ENCODE measurements at places on chromosomes 7 and 10.
A peak's percentile ranks its signal among the peaks of the same experiment; 100 is the strongest.

GRCh38 chr10:30366829-30367228, 17.8 kb upstream of the MTPAP start:
- no peak for DNase-seq

- peak; percentile 26 for DNase-seq
These were observed 7.8 kb downstream of the C1GALT1 start for GRCh38 chr7:7190142-7190541.

DNA sequence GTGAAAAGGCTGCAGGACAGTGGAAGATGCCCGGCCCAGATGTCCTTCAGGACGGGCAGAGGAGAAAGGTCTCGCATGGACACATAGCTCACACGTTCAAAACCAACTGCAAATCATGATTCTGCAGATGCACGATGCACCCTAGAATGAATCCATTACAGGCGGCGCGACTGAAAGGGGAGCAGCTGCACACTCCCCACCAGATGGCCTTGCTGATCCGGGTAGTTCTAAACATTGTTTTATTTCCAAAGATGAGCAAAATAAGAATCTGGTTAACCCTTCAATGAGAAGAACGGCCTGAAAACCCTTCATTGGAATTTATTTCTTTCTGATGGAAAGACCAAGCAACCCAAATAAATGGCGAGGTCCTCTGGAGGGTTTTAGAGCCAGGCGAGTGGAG, 33.8 kb downstream of the CHST15 start:
- no peak for DNase-seq

- DNase-seq, result no peak
These were observed 56.2 kb upstream of the OPN4 start for GRCh38 chr10:86598151-86598550.

DNA sequence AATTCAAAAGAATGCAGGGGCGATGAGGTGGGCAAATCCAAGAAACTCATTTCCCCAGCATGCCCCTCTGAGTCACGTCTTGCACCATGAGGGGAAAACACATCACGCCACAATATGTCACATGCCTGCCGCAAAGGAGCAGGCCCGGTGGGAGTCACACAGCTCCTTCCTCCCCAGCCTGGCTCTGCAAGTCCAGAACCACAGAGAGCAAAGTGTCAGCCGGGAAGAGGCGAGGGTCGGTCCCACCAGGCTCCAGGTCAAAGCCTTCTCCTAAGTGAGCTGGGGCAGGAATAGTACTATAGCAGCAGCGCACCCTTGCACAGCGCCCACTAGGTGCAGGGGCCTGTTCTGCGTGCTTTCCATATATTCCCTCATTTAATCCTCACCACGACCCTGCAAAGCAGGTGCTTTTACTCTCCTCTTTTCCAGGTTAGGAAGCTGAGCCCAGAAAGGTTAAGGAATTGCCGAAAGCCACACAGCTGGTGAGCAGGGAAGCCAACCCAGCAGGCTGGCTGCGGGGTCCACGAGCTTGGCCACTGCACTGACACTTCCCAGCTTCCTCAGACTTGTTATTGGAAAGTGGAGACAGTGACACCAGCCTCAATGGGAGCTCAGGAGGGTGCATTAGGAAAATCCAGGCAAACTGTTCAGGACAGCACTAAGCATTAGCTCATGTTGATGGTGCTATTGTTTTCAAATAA, 94.0 kb upstream of the ZMIZ1 start:
- DNase-seq, result peak; percentile 91

DNA sequence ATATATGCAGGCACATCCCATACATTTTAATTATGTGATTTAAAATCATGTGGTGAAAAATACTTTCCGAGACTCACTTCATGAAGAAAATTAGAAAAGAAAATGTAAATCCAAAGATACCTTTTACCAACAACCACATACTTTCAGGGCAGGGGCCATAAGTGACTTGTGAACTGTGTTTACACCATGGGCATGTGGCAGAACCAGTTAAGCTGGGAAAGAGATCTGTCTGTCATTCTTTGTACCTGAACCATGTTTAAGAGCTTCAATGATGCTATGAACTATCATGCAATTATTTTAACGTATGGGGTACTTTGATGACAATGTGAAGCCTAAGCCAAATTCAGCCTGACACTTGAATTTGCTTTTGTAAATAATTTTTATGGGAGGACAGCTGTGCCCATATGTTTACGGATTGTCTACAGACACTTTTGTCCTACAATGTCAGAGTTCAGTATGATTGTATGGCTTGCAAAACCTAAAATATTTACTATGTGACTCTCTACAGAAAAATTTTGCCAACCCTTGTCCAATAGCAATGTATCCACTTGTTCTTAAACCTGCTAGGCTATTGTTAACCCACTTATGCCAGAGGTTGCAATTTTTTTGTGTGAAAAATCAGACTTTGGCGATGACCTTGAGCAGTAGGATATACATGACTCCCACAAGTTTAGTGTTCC, 654.6 kb downstream of the TNS3 start:
- DNase-seq, result no peak

DNA sequence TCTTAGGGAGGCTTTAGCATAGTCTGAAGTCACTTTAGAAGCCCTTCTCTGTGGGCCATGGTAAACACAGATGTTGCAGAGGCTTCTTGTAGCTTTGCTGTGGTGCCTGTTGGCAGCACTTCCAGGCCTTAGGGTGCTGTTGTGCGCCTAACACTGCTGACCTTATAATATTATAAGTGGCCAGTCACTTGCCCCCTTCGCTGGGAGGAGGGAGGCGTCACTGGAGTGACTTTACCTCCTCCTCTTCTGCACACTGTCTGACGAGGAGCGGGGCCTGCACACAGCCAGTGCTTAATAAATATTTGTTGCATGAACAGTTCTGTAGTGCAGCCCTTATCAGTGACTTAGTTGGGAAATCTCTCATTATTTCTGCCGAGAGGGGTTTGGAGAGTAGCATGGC, 63.3 kb downstream of the WDR37 start:
- no peak for DNase-seq

GRCh38 chr10:18449611-18450026, 201.8 kb downstream of the NSUN6 start:
- DNase-seq, result no peak

DNA sequence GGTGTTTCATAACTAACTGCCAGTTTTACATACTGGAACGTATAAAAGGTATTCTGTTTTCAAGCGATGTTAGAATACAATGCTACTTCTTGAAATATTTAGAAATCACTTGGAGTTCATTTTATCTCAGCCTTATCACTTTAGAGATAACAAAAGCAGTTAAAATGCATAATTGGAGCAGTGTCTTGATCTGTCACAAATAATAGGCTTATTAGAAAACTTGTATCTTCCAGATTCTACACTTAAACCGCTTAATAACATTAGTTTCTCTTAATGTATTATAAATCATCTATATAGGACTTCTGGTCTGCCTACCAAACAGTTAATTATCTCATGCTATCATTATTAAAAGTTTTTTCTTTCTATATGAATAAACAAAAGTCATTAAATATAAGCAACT, 104.4 kb downstream of the TAF3 start:
- no peak for DNase-seq

DNA sequence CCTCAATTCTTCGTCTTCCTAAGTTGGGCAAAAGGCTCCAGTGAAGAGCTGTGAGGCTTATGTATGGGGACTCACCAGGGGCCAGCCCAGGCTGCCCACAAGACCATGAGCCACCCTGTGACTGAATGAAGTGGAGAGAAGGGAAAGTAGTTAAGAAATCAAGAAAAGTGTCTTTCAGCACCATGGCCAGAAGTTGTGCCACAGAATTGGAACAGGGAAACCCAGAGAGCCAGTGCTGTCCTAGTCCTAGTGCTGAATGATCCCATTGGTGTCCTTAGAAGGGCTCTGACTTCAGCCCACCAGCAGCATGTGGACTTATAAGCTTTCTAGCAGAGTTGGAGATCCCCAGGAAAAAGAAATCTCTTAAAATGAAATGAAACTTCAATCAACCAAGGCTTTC, 37.0 kb upstream of the CCSER2 start:
- DNase-seq, result peak; percentile 74

DNA sequence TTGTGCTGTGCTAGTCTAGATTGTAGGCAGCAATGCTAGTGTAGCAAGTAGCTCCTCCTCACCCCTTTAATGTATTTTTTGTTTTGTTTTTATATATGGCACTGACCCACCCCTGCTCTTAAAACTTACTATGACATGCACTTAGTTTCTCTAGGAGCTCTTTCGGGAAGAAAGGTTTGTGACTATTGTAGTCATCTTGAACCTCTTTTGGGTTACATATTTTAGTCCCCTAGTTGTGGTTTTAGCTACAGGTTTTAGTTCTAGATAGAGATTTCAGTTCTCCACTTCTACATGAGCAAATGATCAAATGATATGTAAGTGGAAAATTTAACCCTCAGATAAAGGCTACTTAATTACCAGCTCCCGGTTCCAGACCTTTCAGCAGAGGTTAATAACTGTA, 14.9 kb downstream of the MINPP1 start:
- no peak for DNase-seq

DNA sequence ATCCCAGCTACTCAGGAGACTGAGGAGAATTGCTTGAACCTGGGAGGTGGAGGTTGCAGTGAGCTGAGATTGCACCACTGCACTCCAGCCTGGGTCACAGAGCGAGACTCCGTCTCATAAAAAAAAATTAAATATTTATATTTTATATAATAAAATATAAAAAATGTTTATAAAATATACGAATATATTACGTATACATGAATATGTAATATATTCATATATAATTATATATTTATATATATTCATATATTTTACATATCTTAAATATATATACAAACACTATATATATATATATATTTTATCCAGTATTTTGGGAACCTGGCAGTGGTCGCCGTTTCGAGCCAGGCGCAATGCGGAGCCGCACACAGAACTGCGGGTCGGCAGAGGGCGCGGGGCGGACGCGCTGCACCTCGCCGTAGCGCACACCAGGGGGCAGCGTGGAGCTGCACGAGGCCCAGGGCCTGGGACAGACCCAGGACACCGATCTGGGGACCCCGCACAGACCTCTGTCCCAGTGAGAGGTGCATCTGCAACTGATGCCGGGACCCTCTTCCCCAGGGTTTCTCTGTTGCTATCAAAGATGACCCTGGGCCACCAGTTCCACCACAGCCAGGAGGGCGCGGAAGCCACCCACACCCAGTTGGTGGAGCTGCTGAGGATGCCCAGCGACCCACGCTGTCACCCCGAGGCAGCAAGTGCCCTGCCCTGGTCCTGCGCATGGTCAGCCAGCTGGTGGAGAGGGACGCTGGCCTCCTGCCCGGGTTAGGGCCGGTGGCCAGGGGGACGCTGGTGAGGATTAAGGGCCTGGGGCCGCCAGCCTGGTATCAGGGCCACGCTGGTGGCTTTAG, 22.7 kb downstream of the AP5Z1 start:
- DNase-seq, result peak; percentile 16

DNA sequence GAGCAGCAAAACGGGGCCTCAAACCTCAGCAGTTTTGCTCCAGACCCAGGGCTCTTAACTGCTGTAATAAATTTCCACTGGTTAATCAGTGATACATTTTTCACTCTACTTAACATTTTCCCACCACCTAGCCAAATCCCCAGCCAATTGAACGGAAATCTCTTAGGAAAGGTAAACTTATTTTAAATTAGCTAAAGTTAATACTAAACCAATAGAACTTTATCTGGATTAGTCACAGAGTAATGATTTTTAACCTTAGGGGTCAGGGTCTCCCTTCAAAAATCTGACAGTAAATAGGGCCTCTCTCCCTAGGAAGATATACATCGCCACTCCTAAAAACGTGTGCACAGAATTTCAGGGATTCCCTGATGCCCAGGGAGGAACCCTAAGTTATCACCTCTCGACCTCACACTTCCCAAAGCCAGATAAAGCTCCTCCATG, 87.4 kb upstream of the KMT2E start:
- DNase-seq, result no peak

GRCh38 chr7:149624006-149624405, 126.4 kb upstream of the ZNF746 start:
- DNase-seq, result no peak

GRCh38 chr10:95480102-95480900, 80.9 kb downstream of the SORBS1 start:
- DNase-seq, result no peak

DNA sequence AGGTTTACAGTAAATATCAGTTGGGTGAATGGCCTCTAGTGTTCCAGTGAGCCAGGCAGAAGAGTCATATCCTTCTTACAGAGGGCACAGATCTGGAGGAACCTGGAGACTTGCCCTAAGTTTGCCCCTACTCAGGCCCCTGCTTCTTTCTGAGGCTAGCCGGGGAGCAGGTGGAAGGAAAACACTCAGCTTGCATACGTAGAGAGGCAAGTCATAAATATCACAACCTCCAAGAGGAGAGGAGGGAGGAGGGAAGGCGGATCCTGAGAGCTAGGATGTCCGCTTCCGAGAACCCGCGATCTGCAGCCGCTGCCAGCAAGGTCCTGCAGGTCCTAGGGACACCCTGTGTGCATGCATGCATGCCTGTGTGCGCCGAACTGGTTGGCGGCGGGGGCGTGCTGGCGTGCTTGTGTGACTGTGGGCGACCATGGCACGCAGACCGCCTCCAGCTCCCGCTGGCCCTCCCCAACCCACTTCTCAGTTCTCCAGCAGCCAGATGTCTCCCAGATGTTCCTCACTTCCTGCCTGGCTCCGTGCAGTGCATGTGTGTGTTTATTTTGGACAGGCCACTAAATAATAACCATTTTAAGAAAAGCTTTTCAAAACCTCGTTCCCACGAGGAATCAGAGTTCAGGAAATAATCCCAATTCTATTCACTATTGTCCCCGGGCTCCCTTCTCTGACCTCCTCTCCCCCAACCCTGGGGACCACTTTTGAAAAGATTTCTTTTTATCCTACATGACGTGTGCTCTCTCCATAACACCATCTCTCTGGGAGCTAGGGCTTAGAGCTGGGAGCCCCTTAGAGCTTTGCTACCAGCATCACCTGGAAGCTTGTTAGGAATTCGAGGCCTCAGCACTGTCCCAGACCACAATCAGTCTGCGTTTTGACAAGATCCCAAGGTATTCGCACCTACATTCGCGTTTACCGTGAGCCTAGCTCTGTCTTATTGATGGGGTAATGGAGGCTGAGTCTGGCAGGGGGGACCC, 32.4 kb downstream of the UNC5B start:
- DNase-seq, result peak; percentile 97

DNA sequence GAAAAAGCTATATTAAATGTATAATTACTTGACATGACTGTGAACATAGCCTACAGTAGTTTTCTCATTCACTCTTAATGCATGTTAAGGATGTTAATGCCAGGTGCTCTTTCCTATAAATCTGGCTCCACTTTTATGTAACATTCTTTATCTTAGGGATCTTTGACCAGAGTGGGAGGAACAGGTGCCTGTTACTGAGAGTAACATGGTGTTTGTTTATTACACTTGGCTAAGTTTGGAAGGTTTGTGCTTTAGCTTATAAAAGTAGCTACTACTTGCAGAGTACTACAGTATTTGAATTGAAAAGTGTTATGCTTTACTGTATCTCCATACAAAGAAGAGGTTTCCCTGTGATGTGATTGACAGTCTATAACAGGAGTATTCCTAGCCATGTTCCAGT, 183.4 kb downstream of the DYNC1I1 start:
- no peak for DNase-seq

- DNase-seq, result no peak
These were observed 82.0 kb downstream of the GRK5 start for GRCh38 chr10:119289227-119289920.

GRCh38 chr10:10891124-10892082, 126.3 kb upstream of the CELF2 start:
- peak; percentile 89 for DNase-seq

Measured in foreskin fibroblast (primary cell).